ENCODE measurements at places on chromosomes 2 and 18.

GRCh38 chr2:50535256-50535655 lies 496.7 kb downstream of the NRXN1 start:
- DNase-seq = no peak

DNA sequence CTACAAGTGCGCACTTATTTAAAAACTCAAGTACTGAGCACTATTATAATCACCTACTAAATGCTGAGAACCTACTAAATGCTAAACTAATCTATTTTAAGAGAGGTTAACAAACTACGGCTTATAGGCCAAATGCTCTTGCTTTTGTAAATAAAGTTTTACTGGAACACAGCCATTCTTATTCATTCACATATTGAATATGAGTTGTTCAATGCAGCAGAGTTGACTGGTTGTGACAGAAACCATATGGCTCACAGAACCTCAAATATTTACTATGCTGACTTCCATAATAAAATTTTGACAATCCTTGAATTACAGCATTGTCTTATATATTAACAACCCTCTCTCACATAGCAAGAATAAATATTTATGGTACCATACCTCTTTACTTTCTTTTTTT lies 103.2 kb downstream of the ZNF521 start:
- DNase-seq = no peak

DNA sequence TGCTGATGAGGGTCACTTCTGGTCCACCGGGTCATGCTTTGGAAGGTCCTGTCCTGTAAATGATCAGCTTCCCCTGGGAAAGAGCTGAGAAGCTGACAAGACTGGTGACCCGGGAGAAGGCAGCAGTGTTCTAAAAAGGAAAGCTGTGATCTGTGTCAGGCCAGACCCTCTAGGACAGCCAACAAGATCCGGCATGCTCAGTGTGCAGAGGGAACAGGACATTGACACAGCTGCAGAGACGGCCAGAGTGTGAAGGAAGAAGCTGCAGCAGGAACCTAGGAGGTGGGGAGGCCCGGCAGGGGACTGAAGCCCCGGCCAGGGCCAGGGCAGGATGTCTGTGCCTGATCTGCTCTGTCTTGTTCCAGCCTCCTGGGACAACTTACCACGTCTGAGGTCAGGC lies 372.7 kb upstream of the ID2 start:
- DNase-seq = peak; percentile 45

GRCh38 chr2:23270810-23271209 lies 114.2 kb upstream of the KLHL29 start:
- DNase-seq = no peak

GRCh38 chr2:182048088-182048487 lies 62.4 kb downstream of the PPP1R1C start:
- DNase-seq = no peak

- no peak for DNase-seq
Observed at GRCh38 chr2:48450256-48450655, 79.7 kb upstream of the STON1 start.

DNA sequence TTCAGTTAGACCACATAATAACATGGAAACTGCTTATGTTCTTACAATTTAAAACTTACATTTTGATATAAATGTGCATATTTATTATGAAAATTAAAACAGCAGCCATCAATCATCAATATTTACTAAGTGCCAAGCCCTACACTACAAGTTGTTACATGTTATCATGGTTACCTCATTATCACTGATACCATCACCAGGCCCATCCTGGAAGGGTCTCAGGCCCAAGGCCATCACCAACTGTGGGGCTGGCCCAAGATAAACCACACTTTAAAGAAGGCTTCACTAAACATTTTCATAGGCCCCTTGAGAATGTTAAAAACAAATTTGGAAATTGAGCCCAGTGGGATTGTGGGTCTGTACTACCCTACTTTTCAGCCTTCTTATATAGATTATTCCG lies 6.4 kb downstream of the ITSN2 start:
- DNase-seq = no peak

DNA sequence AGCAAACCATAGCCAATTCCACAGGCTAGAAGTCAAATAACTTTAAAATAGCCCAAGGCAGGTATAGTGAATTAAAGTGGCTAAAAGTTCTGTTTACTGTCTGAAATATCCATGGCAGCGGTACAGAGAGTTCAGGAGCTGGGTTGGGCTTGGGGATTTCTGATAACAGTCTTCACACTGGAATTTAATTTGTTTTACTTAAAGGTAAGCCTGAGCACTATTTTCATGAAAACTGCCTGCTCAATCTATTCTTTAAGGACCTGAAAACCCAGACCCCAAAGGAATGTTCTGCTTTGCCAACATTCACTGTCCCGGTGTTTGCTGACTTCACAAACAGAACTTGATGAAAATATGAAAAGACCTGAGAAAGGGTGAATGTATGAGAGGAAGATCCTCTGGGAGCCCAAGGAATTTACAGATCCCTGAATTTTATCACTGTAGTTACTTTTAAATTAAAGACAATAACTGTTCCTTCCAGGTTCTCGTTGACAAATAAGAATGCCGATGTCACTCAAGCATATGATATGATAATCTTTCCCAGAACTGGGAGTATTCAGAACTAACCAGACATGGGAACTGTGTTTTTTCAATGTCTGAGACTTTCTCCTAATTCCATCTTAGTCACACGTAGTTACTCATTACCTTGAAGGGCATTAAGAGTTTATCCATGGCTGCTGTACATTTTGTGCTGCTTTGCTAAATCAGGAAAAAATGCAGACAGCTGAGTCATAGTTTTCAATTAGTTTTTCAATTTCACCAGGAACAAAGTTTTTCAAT lies 28.3 kb upstream of the ITGB6 start:
- DNase-seq = no peak

DNA sequence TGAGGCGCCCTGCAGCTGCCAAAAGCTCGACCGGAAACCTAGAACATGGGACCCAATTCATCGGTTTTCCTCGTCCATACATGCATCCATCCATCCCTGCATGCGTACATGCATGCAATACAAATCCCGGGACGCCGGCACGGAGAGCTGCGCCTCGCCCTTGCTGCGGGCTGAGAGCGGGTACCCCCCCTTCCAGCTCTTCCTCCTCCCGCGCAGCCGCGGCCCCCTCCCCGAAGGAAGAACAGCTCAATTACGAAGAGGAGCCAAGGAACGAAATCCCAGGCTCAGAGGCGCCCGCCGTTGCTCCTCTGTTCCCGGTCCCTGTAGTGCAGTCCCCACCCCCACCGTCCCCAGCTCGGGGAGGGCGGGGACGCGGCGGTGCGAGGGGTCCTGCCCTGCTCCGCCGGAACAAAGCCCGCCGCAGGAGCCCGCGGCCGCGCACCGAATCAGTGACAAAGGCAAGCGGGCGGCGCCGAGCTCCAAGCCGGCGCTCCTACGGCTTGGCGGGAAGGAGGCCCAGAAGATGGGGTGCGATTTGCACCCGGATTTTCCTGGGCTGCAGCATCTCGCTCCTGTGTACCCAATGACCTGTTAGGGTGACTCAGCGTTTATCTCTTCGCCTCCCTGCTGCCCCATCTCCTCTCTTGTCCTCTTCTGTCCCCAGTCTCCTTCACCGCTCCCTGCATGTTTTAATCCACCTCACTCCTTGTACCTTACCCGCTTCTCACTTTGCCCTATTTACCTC lies 8.9 kb upstream of the POU3F3 start:
- DNase-seq = no peak

DNA sequence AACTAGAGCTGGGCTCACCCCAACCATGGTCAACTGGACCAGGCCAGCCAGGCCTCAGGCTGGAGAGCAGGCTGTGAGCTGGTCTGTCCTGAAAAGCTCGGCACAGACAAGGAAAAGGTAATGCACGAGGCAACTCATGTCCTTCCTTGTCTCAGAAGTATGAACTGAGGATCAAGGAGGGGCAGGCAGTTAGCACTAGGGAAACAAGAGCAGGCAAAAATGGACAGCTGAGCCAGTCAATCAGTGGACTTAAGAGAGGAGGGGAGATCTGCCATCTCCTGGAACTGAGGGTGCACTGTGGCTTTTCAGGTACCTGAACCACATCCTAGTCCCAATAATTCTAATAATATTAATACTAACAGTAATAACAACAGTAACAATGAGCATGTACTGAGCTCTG lies 20.6 kb upstream of the WIPF1 start:
- no peak for DNase-seq

- no peak for DNase-seq
Observed at GRCh38 chr2:188789951-188790350, 184.2 kb upstream of the COL3A1 start.

GRCh38 chr2:139296672-139297209 lies 516.6 kb upstream of the NXPH2 start:
- DNase-seq = no peak

DNA sequence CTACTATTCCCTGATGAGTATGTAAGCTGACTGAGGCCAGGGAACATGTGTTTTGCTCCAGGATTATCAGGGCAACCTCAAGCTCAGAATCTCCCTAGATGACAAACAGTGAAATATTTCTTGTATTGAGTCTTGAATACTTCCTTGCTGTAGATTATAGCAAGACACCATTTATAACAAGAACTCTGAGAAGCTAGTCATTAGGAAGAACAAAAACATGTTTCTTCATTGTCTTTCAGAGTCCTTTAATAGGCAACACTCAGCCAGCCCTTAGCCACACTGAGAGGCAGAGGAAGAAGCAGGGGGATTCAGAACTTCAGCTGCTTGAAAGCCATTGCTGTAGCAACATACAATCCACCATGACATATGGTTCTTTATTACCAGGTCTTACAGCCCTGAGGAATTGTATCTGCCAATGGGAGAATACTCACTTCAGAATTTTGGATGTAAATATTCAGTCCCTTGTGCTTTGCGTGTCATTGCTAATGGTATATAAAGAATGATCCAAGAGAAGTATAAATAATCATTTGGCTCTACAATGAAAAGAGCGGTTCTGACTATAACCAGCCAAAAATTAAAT lies 117.5 kb upstream of the NCKAP5 start:
- DNase-seq = no peak

DNA sequence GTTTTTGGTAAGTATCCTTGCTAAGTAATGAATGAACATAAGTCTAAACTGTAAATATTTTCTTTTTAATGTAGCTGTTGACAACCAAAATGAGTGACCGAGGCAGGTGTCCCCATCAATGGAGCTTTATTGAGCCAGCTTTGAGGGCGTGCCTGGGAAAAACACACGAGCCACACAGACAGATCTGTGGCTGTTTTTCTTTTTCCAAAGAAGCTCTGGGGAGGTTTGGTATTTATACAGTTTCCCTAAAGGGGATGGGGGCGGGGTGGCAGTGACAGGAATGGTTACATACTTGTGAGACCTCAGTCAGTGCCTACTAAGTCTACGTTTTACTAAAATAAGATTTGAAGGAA lies 11.2 kb downstream of the DBI start:
- DNase-seq = no peak

DNA sequence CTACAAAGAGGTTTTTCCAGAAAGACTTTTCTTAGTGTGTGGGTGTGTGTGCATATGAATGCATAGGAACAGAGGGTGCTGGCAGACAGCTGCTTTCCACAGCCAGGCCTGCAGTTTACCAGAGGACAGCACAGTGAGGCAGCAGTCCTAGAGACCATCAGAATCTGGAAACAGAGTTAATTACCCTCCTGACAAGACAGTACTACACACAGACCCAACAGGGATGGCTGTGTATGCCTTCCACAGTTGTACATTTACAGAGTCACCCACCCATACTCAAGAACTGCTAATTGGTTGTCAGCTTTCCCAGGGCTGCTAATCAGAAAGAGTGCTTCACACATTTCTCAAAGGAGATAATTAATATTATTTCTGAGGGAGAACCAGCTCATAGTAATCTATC lies 104.7 kb downstream of the FEZ2 start:
- no peak for DNase-seq

GRCh38 chr2:3902131-3902530 lies 198.8 kb downstream of the DCDC2C start:
- DNase-seq = no peak

- DNase-seq = no peak
Observed at GRCh38 chr2:165011199-165011598, 55.9 kb upstream of the SLC38A11 start.

GRCh38 chr2:67719351-67719750 lies 322.2 kb downstream of the ETAA1 start:
- DNase-seq = no peak

GRCh38 chr2:37387148-37387835 lies 42.9 kb downstream of the QPCT start:
- no peak for DNase-seq

DNA sequence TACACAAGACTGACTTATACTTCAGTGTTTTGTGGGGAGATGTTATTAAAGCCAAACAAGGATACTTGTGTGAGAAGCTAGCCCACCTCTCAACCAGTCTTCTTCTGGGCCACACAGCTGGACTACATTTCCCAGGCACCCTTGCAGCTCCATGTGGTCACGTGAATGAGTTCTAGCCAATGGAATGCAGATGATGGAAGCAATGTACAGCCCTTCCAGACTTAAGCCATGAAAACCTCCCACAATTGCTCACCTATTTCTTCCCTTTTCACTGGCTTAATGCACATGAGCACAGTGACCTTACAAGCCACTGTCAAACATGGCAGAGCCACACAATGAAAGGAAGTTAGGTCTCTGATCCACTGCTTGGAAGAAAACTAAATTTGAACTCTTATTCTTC lies 20.4 kb upstream of the FEZ2 start:
- DNase-seq = no peak

GRCh38 chr2:152609154-152609553 lies 108.1 kb downstream of the PRPF40A start:
- no peak for DNase-seq

DNA sequence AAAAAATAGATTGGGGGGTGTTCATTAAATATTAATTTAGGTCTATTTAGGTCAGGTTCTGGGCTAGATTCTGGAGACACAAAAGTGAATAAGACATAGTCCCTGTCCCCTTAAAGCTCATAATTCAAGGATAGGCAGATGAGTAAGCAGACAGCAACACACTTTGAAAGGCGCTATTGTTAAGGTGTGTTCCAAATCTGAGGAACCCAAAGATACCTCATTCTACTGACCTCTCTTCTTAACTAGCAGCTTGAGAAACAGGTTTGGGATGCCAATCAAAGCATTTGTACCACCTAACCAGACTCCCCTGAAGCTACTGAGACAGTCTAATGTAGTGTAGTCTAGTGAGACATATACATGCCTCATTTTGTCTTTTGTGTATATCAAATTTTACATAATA lies 34.8 kb downstream of the SEMA4F start:
- no peak for DNase-seq

DNA sequence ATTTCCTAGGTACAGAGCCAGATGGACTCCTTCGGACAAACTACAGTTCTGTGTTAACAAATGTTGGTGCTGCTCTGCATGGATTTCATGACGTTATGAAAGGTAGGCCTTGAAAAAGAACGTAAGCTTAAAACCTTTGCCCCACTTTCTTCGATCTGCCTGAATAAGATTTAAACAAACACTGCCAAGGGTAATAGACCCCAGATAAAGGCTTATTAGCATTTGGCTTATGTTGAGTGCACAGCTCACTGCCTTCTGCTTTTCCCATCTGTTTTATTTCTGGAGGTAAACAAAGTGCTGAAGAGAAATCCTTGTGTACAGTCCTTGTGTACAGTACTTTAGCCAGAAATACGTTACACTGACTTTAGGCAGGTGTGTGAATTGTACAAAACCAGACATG lies 50.0 kb upstream of the STON1 start:
- no peak for DNase-seq

Measured in coronary artery (tissue), 2 donors.